Bronchial epithelial cell (primary cell): ENCODE measurements at places on chromosomes 1 and 21. TPM values are rescaled to one million over a fixed set of nuclear protein-coding genes. Genes with fewer than 3 reads are reported as not detected.

GRCh38 chr21:44397431-44398031 is 44.1 kb downstream of the TRPM2 start:
- DNase-seq: no peak

DNA sequence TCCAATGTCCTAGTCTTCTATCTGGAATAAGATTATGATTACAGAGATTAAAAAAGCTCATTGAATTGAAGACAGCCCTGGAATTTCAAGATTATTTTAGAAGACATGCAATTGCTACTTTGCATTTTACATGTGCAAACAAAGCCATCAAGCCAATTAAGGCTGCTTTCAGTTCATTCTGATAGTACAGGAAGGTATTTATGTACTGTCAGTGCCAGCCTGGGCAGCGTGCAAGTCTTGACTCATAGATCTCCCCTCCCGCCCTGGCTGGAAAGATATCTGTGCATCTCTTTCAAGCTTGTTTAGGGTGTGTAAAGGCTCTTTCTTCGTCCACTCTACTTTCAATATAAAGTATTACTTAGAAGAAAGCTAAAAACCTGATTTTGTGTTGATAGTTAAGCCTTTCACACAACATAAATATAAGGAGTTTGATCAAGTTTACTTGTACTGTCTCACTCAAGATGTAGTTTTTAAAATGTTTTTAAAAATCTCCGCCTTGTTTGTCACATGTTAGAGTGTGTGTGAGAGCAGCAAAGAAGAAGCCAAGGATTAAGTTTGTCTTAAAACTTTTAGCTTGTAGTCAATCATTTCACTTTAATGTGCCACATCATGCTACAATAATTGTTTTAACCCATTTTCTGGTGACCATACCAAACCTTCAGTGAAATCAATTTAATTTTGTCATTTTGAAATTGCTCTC is 13.6 kb upstream of the LYPLAL1 start:
- DNase-seq: peak; percentile 53

- DNase-seq: no peak
Measured at GRCh38 chr1:95117207-95118066, at the start of gene TLCD4. Gene TLCD4, plus strand, starts transcription at chr1:95117355. Its CDS starts 26,547 bp downstream, at chr1:95143902.

DNA sequence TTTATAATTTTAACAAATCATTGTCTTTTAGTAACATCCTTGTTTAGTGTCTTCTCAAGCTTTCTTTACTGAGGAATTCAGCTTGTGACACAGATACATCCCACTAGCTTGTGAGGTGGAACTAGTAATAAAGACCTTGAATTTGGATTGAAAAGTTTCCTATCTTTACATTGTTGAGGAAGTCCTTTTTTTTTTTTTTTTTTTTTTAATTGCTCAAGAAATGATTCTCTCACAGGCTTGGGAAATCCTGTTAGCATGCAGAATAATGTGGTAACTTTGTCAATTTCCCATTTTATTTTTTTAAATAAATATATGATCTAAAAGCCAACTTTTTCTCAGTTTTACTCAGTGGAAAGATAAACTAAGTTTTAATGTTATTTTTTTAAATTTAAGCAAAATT is 15.8 kb downstream of the DENND2D start:
- DNase-seq: no peak

FGGY gene
- 20.0 and 35.1 TPM in 2 replicates for total RNA-seq

SPATA45 gene
- total RNA-seq: not detected in 2 replicates
